Naive thymus-derived CD4-positive, alpha-beta T cell (primary cell): ENCODE measurements at places on chromosomes 1 and 21. TPM values are rescaled to one million over a fixed set of nuclear protein-coding genes. Genes with fewer than 3 reads are reported as not detected.

DNA sequence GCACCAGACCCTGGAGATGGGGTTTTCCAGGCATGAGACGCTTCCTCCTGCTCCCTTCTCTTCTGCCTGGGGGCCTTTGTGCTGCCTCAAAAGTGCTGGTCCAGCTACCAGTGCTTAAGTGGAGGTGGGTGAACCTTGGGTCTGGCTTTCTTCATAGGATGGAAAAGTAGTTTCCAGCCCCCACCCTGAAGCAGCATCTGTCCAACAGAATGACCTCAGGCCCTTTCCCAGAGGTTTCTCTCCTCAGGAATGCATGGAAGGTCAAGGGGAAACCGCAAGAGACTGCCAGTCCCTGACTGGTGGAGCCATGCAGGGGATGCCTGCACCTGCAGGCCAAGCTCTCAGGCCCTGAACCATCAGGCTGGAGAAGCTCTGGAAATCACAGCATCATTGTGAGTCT, 63.8 kb downstream of the HMGB4 start:
- DNase-seq, result no peak

KCNK1 gene
- not detected for total RNA-seq

DNA sequence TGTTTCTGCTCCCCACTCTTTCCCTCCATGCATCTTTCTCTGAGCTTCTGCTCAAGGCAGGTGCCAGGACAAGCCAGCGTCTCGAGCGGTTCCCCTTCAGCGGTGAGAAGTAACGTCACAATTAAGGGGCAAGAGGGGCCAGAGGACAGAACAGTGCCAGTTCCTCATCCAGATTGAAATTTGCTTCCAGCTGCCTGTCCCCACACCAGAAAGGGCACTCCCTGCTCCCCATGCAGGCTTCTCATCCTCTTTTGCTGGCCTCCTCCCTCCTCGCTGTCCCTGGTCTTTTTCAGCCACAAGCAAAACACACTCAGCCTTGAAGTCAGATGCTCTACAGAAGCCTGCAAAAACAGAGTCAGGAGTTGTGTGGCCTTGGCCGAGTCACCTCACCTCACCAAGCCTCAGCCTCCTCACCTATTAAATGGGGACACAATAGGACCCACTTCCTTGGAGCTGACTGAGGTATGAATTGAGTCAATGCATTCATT, 35.0 kb upstream of the ECE1 start:
- no peak for DNase-seq

ADGRL2 gene
- total RNA-seq, result not detected

GRCh38 chr1:54110996-54111395, 41.8 kb downstream of the CDCP2 start:
- DNase-seq, result no peak
